AG10803 (cell line): ENCODE measurements at places on chromosomes 2 and 18.

DNA sequence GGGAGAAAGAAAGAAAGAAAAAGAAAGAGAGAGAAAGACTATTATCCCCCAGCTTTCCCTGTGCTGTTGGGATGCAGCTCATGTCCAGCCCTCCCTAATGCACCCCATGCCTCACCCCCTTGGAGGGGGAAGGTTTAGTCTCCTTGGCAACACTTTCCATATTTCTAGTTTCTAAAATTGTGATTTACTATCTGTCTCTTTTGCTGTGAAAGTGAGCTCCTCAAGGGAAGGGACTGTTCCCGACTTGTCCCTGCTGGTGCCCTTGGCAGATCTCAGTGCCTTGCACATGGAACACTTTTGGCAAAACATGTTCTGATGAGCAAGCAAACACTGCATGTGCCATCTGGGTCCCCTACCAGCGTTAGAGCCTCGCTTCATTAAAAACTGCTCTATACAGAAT lies 11.7 kb upstream of the NAPG start:
- DNase-seq, result no peak

- no peak for DNase-seq
Observed at GRCh38 chr2:199955007-199955338, 318 bp downstream of the TYW5 start.

GRCh38 chr2:240894006-240894405 lies 1.9 kb downstream of the MAB21L4 start:
- no peak for DNase-seq

DNA sequence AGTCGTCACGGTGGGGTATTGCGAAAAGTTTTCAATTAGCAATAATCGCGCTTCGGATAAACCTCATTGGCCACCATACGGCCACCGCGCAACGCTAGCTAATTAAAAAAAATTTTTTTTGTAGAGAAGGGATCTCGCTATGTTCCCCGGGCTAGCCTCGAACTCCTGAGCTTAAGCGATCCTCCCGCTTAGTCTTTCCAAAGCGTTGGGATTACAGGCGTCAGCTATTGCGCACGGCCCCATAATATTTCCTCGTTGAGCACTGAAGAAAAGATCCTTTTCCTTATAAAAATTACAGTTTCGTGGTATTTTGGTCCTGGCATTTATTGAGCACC lies 759 bp upstream of the ACTR1B start:
- no peak for DNase-seq

GRCh38 chr2:239311132-239312040 lies 89.4 kb downstream of the HDAC4 start:
- peak; percentile 87 for DNase-seq

GRCh38 chr2:84052043-84052442 lies 407.0 kb downstream of the SUCLG1 start:
- no peak for DNase-seq

- DNase-seq, result peak; percentile 74
Observed at GRCh38 chr2:168639441-168639898, 163.0 kb upstream of the NOSTRIN start.
